ENCODE measurements at places on chromosomes 2 and 18. TPM values are rescaled to one million over a fixed set of nuclear protein-coding genes. Genes with fewer than 3 reads are reported as not detected.

PAX8 gene
- total RNA-seq: not detected

DNA sequence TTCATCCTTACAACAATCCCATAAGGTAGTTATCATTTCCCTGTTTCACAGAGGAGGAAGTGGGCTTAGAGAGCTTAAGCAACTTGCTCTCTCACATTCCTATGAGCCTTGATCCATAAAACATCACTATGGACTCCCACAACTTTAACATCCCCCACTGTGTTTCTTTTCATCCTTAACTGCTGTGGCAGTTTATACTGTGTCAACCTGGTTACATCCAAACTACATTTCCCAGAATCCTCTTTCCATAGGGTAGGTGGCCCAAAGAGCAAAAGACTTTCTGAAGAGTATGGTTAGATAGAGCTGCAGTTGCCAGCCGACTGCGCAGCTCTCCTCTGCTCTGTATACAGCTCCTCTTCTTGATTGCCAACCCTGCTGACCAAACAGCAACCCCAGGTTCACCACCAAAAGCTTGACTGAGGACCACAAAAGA is 22.5 kb downstream of the MAP3K2 start:
- no peak for DNase-seq

DNA sequence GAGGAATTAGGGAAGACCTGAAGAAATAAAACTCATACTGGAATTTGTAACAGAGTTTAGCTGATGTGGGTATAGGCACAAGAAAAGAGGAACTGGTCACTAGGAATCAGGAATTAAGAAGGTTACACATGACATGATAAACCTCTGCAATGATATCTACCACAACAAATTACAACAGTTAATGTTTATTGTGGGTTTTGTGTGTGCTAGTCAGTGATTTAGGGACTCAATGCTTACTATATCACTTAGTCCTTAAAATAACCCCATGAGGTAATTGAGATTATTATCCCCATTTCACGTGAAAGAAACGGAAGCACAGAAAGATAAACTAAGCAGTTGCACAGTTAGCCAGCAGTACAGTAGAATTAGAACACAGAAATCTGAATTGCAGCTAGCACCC is 415.8 kb upstream of the ZEB2 start:
- no peak for DNase-seq

- no peak for DNase-seq
Observed at GRCh38 chr2:64492821-64493220, 31.3 kb upstream of the AFTPH start.

GRCh38 chr2:177272765-177273164 is 8.2 kb upstream of the NFE2L2 start:
- DNase-seq: no peak

All from chondrocyte (in vitro differentiated cells).